ENCODE measurements at places on chromosomes 16 and 17. TPM values are rescaled to one million over a fixed set of nuclear protein-coding genes. Genes with fewer than 3 reads are reported as not detected.

KRTAP4-6 gene
- not detected for total RNA-seq

KLHL10 gene
- not detected for total RNA-seq

UMOD gene
- total RNA-seq, result not detected

CARD14 gene
- total RNA-seq, result 0.13 TPM

IL17C gene
- not detected for total RNA-seq

TMEM238L gene
- total RNA-seq, result not detected

NACA2 gene
- total RNA-seq, result not detected

C16orf96 gene
- total RNA-seq, result under 0.01 TPM

LPCAT2 gene
- 7.7 TPM for total RNA-seq

LRRC36 gene
- 0.16 TPM for total RNA-seq

KRTAP2-2 gene
- not detected for total RNA-seq

CIBAR2 gene
- not detected for total RNA-seq

All from mesangial cell (primary cell).